ENCODE measurements at places on chromosomes 4 and X.

- DNase-seq, result peak; percentile 76
These were observed 326.4 kb downstream of the PPP3CA start for GRCh38 chr4:101020956-101021355.

GRCh38 chr4:25770847-25771246 is 91.9 kb downstream of the SEL1L3 start:
- peak; percentile 82 for DNase-seq

- DNase-seq, result no peak
These were observed 41.4 kb downstream of the SPRY1 start for GRCh38 chr4:123438031-123438430.

- no peak for DNase-seq
These were observed 60.4 kb upstream of the PLAC8 start for GRCh38 chr4:83174844-83175414.

DNA sequence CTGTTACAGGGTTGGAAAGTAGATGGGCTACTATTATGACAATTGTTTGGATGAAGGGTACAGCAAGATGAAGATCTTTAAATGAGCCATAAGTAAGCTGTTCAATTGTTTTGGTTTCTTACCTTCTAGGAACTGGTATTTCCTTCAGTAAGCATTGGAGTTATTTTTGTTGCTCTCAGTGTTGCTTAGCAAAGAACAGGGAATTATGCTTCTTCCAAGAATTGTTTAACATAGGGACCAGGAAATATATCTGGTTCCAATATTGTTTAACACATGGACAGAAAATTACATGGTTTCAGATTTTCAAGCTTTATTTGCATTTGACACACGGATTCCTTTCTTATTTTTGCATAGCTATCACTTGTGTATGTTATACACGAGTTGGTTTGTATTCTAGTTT is 1999.0 kb downstream of the ARAP2 start:
- no peak for DNase-seq

DNA sequence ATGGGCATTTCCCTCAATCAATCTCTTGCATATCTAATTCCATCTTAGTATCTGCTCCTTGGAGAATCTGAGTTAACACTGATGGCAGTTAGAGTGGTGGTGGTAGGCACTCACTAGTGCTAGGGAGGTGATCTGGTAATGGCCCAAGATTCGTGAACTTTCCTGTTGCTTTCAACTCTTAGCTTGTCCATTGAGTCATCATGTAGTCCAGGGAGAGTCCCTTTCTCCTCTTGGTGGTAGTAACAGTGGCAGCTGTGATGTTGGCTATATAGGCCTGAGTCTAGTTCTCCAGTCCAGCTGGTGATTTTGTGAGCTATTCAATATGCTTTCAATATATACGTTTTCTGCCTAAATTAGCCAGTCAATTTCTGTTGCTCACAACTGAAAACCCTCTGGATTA is 7.0 kb upstream of the XKRX start:
- DNase-seq, result no peak

- DNase-seq, result peak; percentile 50
These were observed 857 bp downstream of the SCML1 start for GRCh38 chrX:17737986-17738713.

- no peak for DNase-seq
These were observed 69.4 kb upstream of the GATB start for GRCh38 chr4:151830168-151830567.

GRCh38 chrX:135421932-135422809 is at the start of gene SMIM10L2A:
Gene SMIM10L2A (plus strand): TSS chrX:135421944. CDS start chrX:135422132, 188 bp downstream.
- DNase-seq, result no peak

DNA sequence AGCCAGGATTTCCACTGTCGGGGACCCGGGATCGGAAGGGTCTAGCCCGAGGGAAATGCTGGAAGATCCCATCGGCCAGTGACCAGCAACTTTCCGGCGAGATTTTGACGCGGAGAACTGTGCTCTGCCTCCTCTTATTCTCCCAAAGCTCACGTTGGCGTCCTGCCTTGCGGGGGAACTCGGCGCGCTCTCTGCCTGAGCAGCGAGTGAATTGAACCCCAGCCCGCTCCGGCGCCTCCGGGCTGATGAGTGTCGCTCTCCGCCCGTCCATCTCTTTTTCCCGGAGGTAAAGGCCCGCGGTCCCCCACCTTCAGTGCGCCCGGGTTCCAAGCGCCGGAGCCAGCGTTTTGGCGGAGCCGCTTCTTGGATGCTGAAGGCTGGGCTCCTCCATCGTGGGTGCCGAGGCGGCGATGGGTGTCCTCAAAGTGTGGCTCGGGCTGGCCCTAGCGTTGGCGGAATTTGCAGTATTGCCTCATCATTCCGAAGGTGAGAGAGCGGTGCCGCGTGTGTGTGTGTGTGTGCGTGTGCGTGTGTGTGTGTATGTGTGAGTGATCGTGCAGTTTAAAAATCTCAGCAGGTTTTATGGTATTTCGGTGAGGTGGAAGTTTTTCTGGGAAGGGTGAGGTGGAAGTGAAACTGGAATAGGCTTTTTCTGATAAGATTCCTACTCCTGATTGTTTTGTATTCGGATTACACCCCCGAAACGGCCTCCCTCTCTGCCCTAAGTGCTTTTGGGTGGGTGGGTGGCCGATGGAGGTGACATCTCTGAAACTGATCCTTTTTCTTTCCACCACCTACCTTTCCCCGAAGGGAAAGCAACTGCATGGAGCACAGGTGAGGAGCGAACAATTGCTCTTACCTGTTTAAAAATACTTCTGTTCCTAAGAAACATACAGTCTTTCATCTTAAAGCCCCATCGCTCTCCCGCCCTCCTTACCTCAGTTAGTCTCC is 752 bp downstream of the FRAS1 start:
- peak; percentile 50 for DNase-seq

DNA sequence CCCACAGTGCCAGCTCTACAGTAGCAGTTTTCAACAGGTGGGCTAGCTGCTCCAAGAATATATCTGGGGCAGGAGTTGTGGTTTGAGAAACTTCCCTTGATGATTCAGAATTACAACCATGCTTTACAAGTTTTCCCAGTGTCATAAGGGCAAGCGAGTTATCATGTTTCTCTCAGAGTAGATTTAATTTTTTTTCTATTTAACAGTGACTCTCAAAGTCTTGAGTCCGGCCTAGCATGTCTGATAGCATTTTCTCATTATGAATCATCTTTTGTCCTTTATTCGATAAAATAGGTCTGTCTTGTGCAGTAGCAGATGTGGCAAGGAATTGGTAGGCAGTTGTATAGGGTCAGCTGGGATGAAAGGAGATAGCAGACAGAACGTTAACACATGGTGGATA is 62.2 kb upstream of the SPANXD start:
- peak; percentile 36 for DNase-seq

- no peak for DNase-seq
These were observed 1336.5 kb downstream of the PCDH19 start for GRCh38 chrX:99073551-99073950.

- peak; percentile 60 for DNase-seq
These were observed 7.9 kb downstream of the CXCL6 start for GRCh38 chr4:73844345-73844744.

DNA sequence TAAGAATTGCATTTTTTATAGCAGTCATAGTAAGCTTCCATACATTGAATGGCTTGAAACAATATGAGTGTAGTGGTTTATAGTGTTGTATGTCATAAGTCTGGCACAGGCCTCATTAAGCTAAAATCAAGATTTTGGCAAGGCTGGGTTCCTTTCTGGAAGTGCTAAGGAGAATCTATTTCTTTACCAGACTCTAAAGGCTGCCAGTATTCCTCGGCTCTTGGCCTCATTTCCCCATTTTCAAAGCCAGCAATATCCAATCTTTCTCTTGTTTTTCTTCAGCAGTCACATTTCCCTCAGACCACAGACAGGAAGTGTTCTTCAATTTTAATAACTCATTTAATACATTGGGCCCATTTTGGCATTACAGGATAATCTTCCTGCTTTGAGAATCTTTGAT is 1155.5 kb upstream of the PABPC4L start:
- DNase-seq, result no peak

- DNase-seq, result no peak
These were observed 171.0 kb upstream of the RPS6KA3 start for GRCh38 chrX:20437683-20438082.

GRCh38 chrX:750812-751211 is 120.2 kb downstream of the SHOX start:
- DNase-seq, result no peak

DNA sequence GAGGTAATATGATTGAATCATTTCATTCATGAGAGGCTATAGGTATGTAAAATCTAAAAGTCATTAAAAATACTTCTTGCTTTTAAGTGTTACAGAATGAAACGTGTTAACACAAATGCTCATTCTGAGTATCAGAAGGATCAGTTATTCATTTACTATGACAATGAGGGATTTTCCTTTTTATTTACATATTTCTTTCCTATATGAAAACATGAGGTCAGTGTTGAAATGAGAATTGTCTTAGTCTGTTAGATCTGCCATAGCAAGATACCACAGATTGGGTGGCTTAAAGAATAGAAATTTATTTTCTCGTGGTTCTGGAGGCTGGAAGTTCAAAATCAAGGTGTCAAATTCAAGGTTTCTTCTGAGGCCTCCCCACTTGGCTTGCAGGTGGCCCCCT is 181.2 kb downstream of the ARHGAP10 start:
- no peak for DNase-seq

GRCh38 chr4:127732623-127733328 is 2.6 kb downstream of the SLC25A31 start:
- DNase-seq, result peak; percentile 58

DNA sequence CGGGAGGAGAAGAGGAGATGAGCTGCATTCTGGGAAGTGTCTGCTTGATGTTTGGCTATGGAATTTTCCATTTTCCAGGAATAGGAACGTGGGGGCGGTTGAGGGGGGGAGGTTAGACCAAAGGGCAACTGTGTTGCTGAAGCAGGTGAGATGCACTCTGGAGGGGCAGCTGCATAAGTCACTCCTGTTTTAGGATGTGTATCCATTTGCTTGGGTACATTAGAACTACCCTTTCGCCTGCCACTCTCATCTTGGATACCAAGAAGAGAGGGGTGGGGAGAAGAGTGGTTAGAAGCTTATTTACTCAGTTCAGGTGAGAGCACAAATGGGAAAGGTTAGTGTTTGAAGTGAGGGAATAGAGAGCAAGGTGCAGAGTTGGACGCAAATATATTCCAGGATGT is 934 bp upstream of the GPR119 start:
- no peak for DNase-seq

DNA sequence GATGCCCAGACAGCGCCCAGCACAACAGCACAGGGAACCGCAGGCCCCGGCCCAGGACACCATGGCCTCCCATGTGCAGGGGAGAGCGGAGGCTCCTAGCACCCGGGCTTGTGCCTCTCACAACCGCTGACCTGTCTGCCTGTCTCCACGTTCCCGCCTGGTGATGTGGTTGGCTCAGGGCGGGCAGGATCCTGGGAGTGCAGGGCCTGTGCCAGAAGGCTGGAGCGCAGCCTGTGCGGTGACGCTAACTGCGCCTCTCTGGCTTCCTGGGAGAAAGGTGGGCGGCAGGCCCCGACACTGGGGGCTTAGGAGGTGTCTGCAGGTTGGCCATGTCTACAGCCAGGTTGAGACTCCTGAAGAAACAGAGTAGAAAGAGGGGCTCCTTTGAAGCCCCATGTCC is 48.7 kb downstream of the CPZ start:
- no peak for DNase-seq

DNA sequence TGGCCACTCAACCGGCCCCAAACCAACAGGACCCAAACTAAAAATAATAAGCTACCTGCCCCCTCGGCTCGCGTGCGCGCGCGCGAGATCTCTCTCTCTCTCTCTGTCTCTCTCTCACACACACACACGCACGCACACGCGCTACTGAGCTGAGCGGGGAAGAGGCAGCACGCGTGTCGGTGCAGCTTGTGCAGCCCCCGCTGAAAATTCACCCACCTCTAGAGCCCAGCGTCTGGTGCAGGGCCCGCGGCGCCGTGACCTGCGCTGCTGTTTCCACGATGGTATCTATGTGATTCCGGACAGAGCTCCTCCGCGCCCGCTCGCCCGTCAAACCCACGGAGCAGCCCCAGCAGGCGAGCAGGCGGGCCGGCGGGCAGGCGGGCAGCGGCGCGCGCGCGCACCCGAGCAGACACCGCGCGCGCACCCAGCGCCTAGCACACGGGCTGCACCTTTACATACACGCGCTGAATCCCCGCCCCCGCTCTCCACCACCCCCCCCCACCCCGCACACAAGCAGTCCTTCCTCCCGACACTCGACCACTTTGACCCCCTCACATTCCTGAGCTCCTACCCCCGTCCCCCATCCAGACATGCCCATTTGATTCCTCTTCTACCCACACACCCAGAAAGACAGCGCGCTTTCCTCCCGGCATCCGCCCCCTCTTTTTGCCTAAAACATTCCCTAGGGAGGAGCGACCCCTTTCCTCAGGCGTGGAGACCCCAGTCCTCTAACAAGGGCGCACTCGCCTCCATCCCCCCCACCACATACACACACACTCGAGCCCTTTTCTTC is 1.0 kb downstream of the SLITRK4 start:
- DNase-seq, result no peak

- peak; percentile 0 for DNase-seq
These were observed 447.5 kb upstream of the RASGEF1B start for GRCh38 chr4:81919223-81919622.

GRCh38 chrX:119181491-119181890 is 53.9 kb upstream of the KIAA1210 start:
- peak; percentile 1 for DNase-seq

DNA sequence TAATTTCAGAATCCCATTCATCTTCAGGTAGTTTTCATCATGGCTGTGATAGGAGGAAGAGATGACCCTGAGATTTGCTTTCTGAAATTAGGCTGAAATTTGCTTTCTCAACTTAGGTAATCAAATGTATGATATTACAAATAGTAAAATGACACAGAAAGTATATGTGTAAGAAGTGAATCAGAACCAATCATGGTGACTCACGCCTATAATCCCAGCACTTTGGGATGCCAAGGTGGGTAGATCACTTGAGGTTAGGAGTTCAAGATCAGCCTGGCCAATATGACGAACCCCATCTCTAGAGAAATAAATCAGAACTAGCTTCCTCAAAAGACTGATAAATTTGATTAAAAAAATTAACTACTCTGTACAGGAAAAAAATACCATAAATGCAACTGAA is 555.4 kb downstream of the STPG2 start:
- no peak for DNase-seq

DNA sequence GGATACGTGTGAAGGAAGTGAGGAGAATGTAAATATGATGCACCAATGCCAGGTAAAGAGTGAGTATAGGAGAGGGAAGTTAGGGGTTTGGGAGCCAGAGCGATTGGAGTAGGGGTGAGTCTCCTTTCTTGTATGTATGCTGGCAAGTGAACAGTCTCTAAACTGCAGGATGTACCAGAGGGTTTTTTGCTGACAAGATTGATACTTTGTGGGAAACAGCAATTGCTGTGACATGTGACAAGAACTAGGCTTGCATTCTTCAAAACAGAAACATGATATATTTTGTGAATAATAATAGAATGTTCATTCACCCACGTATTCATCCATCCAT is 706 bp downstream of the CHIC1 start:
- DNase-seq, result peak; percentile 9

GRCh38 chrX:93673869-93674271 is at the start of gene FAM133A:
Gene FAM133A (plus strand): TSS chrX:93674206. CDS start chrX:93709420, 35,214 bp downstream.
- DNase-seq, result peak; percentile 21

Measured in EH (cell line).